ENCODE measurements at places on chromosomes 11 and 22.

GRCh38 chr11:81237139-81237538, 1496.5 kb downstream of the FAM181B start:
- DNase-seq, result peak; percentile 20

DNA sequence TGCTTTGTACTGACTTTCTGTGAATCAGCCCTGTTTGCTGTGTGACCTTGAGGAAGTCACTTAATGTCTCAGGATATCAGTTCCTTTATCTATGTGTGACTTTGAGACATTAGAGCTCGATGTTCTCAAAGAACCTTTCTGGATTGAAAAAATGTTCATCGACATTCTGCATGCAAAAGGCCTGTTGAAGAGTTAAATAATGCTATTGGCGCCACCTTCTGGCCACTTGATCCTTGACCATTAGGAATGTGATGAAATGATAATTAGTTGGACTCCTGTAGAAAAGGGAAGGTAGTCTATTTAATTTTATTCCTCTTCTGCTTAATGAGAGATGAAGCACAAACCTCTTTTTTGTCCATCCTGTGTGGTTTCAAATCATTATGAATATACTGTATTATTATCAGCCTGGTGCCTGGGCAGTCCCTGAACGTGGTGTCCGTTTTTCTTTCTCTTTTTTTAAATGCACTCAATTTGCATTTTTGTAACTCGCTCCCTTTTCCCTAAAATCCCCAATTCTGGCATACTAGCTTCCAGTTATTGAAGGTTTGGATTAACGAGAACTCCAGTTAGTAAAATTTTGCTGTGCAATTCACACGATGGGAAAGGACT, 20.7 kb downstream of the ELF5 start:
- DNase-seq, result no peak

DNA sequence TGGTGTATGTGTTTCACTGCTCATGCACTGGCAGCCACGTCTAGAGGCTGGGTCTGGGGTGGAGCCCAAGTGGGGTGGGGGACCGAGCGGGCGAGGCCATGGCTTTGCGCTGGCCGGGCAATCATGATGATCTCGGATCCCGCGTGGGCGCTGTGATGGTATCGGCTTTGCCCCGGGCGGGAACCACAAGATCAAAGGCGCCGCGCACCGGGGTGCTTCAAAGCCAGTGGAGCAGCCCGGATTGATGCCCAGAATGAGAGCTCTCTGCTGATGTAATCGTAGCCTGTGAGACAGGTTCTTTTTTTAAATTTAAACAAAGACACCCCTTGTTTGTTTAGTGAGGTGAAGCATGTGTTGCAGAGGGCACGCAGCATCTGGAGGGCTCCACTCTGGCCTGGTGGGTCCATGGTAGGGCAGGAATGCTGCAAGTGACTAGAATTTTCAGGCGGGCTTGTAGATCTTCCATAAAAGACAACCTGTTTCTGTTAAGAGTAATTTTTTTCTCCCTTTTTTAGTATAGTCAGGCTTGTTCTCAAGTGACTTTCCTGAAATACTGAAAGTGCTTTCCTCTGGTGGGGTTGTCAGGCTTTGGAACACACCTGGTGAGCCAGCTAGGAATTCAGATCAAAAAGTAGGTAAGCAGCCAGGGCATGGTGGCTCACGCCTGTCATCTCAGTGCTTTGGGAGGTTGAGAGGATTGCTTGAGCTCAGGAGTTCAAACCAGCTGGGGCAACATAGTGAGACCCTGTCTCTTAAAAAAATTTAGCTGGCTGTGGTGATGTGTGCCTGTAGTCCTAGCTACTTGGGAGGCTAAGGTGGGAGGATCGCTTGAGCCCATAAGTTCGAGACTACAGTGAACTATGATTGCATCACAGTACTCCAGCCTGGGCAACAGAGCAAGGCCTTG, 40.7 kb downstream of the ZNRF3 start:
- no peak for DNase-seq

GRCh38 chr11:76670485-76671236, at the start of gene LRRC32:
Gene LRRC32 (minus strand): TSS chr11:76670747. CDS start chr11:76665954, 4,793 bp downstream.
- no peak for DNase-seq

DNA sequence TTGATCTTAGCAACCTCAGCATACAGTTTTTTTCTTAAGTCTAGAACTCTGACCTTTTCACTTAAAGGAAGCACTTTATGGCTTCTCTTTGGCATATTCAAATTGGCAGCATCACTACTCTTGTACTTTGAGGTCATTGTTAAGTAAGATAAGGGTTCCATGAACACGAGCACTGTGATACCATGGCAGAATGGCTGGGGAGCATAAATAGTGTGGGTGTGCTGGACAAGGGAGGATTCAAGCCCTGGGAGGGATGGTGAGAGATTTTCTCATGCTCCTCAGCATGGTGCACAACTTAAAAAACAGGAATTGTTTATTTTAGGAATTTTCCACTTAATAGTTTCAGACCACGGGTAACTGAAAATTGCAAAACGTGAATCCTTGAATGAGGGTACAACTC, 111.4 kb downstream of the ATXN10 start:
- no peak for DNase-seq

DNA sequence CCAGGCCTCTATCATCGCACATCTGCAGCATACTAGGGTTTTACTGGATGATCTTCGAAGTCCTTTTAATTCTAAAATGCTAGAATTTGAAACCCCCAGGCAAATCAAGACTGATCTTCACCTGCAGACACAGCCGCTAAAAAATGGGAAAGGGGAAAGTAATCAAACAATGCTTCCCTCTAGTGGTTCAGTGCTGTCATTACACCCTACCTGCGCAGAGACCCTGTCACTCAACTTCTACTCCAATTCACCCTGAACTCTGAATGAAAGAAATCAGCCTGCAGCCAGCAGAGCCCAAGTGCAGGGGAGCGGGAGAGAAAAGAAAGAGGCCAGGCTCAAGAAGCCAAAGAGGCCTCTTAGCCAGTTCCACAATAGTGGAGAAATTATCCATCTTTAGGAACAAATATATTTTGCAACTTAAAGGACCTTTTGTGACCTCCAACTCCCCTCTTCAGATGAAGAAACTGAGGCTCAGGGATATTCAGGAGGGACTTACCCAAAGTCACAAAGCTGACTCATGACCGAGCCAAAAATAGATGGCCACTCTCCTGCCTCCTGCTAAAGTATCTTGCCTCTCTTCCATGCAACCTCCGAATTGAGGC, 33.0 kb downstream of the SERGEF start:
- DNase-seq, result no peak

GRCh38 chr11:74756571-74756970, 7.9 kb downstream of the RNF169 start:
- no peak for DNase-seq

DNA sequence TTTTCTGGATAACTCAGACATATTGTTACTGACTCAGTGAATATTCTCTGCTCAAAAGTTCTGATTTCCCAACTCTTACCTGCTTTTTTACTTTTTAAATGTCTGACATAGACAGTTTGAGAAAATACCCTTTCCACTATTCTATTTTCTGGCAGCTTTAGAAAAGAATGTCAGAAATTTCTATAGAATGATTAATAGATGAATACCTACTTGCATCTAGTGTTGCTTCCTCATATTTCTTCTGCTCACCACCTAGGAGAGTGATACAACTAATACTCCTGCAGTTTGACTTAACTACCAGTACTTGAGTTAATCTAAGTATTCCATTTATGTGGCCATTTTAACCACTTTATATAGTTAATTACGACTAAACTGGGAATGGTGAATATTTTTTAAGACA, 55.2 kb downstream of the KDM2A start:
- DNase-seq, result no peak

DNA sequence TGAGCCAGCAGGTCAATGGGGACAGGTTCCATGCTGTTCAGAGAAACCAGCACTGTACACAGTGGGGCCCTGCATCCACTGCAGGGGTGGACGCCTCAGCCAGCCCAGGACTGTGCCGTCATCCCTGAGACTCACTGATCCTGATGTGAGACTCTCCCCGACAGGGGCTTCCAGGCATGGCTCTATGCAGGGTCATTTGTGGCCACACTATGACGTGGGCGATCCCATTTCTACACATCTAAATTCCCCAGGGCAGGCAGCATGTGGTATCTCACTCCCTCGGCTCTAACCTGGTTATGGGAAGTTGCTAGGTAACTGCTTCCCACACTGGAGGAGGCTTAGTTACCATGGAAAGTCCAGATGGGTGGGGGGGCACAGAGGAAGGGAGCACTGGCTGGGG, 14.2 kb upstream of the FAM83F start:
- DNase-seq, result no peak

GRCh38 chr11:1757861-1758610, 5.7 kb downstream of the CTSD start:
- DNase-seq, result no peak

- DNase-seq, result no peak
Observed at GRCh38 chr11:8832571-8833260, 78.3 kb upstream of the AKIP1 start.

- no peak for DNase-seq
Observed at GRCh38 chr11:63841554-63841953, 2.6 kb downstream of the MARK2 start.
